ENCODE measurements at places on chromosomes 11 and 22. TPM values are rescaled to one million over a fixed set of nuclear protein-coding genes. Genes with fewer than 3 reads are reported as not detected.

GRCh38 chr11:76152086-76152681 is 54.1 kb downstream of the WNT11 start:
- peak; percentile 10 for DNase-seq

GRCh38 chr11:135069890-135070289 is 657.8 kb upstream of the B3GAT1 start:
- peak; percentile 18 for DNase-seq

DNA sequence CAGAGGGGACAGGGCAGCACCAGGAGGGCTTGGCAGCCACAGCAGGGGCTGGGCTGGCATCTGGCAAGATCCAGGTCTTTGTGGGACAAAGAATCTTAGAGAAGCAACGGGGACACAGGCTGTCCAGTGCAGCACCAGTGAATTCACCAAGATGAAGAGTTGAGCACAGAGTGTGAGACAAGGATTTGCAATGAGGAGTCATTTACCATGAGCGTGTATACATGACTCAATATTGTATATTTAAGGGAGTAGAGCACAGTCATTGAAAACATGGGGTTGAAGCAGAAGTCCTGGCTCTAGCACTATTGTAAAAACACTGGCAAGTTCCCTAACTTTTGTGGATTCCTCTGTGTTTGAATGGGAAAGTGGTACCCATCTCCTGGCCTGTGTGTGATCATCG is 3.5 kb downstream of the APOL1 start:
- no peak for DNase-seq

- no peak for DNase-seq
Measured at GRCh38 chr11:92802644-92803043, 166.8 kb upstream of the MTNR1B start.

DNA sequence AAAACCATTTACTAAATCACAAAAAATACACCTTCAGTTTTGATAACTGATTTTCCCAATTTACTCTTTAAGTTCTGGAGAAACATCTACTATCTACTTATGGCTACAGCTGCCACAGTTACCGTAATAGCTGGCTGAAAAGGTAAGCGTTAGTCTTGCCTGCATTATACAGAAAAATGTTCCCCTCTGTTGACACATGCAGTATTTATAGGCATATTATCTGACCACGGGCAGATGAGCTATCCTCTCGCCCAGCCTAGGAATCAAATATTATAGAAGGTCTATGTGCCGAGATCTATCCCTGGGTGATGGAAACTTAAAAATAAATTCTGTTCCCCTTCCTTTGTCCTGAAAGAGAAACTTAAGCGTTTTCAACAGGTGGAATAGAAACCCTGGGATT is 283.8 kb downstream of the CADM1 start:
- no peak for DNase-seq

DNA sequence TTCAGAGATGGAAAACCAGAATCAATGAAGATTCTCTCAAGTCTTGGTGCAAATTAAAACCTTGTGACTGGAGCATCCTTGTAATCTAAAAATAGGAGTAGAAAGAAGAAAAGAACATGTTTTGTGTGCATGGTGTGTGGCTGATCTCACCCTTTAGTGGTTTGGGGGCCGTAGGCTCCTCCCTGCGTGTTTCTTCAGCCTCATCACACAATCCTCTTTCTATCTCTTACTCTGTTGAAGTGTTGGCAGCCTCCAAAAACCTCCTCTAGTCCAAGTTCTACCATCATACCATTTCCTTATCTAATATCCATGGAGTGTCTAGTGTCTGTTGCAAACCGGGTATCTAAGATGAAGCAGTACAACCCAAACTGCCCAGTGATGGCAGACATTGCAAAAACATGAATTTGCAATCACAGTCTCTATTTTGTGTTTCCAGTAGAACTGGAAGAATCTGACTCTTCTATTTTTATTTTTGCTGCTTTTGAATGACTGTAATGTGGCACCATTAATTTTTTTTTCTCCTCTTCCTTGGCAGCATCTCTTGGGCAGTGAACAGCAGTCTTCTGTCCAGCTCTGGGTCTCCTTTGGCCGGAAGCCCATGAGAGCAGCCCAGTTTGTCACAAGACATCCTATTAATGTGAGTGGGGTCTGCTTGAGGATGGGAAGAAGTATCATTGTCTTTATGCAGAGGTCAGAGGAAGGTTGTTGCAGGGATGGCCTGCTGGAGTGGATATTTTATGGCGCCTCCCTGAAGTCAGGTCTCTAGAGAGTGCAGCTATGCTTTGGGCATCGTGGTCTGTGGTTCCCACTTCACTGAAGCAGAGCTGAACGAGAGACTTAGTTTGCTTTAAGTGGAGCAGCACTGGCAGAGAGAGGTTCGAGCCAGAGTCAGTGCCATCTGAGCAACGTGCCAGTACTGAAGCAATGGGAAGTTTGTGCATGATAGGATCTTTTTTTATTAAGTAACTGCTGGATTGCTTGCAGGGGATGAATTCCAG is 60.0 kb upstream of the SORL1-AS1 start:
- no peak for DNase-seq

GRCh38 chr11:33699515-33700062 is 1.0 kb downstream of the C11orf91 start:
- DNase-seq = no peak

DNA sequence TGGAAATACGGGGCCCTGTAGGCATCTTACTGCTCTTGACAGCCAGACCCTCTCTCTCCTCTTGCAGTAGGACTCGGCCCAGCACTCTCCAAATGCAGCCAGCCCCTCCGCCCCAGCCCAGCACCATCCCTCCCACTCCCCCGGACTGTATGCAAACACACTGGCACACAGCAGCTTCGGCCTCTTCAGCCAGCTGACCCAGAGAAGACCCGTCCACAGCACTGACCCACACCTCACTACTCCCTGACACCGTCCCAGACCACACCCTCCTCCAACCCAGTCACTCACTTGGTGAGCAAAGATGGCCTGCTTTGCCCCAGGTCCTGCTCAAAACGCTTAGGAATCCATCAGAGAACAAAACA is 164.6 kb downstream of the IGLL1 start:
- DNase-seq = no peak

GRCh38 chr11:120615391-120615790 is 103.8 kb downstream of the GRIK4 start:
- no peak for DNase-seq

GRCh38 chr11:65912845-65913244 is 6.0 kb downstream of the C11orf68 start:
- DNase-seq = peak; percentile 69

GRCh38 chr11:116864531-116864930 is 27.1 kb upstream of the APOA1 start:
- no peak for DNase-seq

GRCh38 chr11:80559942-80560341 is 1119.1 kb upstream of the TENM4 start:
- no peak for DNase-seq

DNA sequence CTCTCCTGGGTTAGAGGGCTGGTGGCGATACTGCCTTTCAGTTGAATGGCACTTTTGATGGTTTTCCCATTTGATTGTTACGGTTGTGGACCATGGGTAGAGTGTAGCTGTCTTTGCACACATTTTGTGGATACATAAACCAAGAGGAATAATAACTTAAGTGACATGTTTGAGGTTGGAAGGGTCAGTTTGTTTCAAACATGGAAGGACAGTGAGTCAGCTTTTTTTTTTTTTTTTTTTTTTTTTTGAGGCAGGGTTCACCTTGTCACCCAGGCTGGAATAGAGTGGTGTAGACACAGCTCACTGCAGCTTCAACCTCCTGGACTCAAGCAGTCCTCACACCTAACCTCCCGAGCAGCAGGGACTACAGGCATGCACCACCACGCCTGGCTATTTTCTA is 41.1 kb downstream of the PPFIA1 start:
- DNase-seq = no peak

DNA sequence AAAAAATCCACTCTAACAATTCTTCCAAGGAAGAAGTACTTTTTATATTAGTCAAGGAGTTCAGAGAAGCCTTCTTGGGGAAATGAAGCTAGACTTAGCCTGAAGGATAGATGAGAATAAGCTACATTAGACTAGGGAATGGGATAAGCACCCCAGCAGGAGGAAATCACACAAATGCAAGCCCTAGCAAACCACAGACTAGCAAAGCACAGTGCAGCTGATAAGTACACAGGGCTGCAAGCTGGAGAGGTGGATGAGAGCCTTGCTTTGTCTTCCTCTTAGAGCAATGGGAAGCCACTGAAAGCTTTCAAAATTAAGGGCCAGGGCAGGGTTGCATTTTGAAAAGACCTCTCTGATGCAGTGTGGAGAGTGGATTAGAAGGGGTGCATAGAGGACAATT is 946.2 kb downstream of the LRRC4C start:
- DNase-seq = no peak

Gene TMA7B
- not detected for total RNA-seq

Gene DDTL
- total RNA-seq = 0.57 TPM

Gene P2RX6
- total RNA-seq = 4.5 TPM

Gene TRIM48
- total RNA-seq = not detected
